Heart right ventricle (tissue), 16 donors: ENCODE measurements at places on chromosomes 1 and 21. TPM values are rescaled to one million over a fixed set of nuclear protein-coding genes. Genes with fewer than 3 reads are reported as not detected.

Gene CAPN2
- total RNA-seq = 69.7 TPM

Gene GRIK1
- not detected for total RNA-seq

Gene LCE2B
- not detected for total RNA-seq

Gene RXFP4
- not detected for total RNA-seq

Gene MROH9
- not detected for total RNA-seq

Gene SYTL1
- 4.3 TPM for total RNA-seq

Gene LENEP
- not detected for total RNA-seq

Gene AMY1A
- total RNA-seq = not detected

Gene LRRC53
- total RNA-seq = not detected

Gene ZNF697
- 10.5 TPM for total RNA-seq

Gene GADD45A
- total RNA-seq = 66.4 TPM

Gene CRP
- not detected for total RNA-seq

Gene OR2G6
- total RNA-seq = not detected

Gene MNDA
- total RNA-seq = 8.4 TPM

Gene CNTN2
- total RNA-seq = 0.04 TPM

Gene ADAM15
- total RNA-seq = 72.5 TPM

Gene RBM11
- not detected for total RNA-seq

Gene IL19
- not detected for total RNA-seq

Gene KCNJ9
- not detected for total RNA-seq

Gene PTPN22
- total RNA-seq = 0.28 TPM

Gene TCEANC2
- total RNA-seq = 4.7 TPM

Gene HSD11B1
- 5.5 TPM for total RNA-seq

Gene CCNL2
- 39.5 TPM for total RNA-seq

Gene PBX1
- total RNA-seq = 53.3 TPM

Gene EPS8L3
- total RNA-seq = not detected

Gene SEC16B
- 1.1 TPM for total RNA-seq

Gene HTR6
- not detected for total RNA-seq

Gene LCE2A
- total RNA-seq = not detected

Gene ATP6V1G3
- not detected for total RNA-seq

Gene PEX19
- 97.8 TPM for total RNA-seq

Gene ABL2
- 11.2 TPM for total RNA-seq

Gene OLIG1
- total RNA-seq = not detected
